ENCODE measurements at places on chromosomes 6 and 20. TPM values are rescaled to one million over a fixed set of nuclear protein-coding genes. Genes with fewer than 3 reads are reported as not detected.

DNA sequence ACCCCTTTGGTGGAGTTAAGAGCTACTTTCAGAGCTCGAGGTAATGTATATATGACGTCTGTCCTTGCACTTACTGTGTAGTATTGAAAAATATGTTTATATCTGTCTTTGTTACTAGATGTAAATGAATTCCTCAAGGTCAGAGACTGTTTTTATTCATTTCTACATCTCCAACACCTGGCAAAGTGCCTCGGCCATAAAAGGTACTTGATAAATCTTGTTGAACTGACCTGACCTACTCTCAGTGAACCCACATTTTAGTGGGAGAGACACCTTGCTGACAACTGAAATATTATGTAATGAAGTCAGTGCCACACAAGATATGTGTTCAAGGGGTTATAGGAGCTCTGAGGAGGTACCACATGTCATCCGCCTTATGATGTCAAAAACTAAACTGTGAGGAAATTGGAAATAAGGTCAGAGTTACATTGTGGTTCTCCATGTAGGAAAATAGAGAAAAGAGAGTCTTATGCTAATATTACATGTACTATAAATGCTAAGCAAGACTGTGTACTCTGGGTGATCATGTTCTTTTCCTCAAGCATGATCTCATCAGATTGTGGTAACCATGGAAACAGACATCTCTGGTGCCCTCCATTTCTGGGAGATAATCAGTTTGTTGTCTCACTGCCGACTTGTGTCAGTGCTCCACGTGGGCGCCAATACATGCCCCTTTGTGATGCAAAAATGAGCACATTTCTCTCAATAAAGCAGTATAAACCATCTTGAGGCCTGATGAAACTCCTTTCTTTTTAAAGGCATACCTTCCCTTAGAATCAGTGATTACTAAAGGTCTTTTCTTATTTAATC is 5.7 kb upstream of the TMEM30A start:
- DNase-seq: no peak

CCM2L gene
- 6.4 TPM for total RNA-seq

- DNase-seq: no peak
Observed at GRCh38 chr6:28816909-28817807, 106.6 kb downstream of the TRIM27 start.

- no peak for DNase-seq
Observed at GRCh38 chr6:37517411-37517812, 17.7 kb upstream of the CCDC167 start.

DNA sequence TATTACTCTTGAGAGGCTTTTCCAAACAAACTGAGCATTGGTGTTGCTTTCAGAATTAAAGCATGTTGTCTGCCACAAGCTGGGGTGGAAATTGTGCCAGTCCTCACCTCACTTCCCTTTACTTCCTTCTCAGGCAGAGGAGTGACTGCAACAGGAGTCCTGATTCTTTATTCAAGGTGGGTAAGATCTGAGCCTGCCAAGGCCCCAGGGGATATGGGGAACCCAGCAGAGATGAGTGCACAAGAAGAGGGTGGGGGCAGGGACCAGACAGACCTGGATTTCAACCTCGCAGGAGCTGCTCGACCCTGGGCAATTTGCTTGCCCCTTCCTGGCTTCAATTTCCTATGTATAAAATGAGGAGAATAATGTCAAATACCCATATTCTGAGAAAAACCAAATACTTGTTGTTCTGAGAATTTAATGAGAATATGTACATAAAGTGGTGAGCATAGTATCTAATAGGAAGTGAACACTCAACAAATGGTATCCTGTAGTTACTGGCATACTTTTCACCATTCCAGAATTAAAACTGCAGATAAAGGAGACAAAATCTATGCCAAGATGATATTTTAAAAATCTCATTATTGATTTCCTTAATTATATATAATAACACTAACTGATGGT is 17.8 kb downstream of the MAN1A1 start:
- no peak for DNase-seq

GRCh38 chr6:44554861-44555260 is 167.4 kb downstream of the CDC5L start:
- no peak for DNase-seq

GRCh38 chr6:111530667-111531066 is 47.6 kb upstream of the REV3L start:
- no peak for DNase-seq

DNA sequence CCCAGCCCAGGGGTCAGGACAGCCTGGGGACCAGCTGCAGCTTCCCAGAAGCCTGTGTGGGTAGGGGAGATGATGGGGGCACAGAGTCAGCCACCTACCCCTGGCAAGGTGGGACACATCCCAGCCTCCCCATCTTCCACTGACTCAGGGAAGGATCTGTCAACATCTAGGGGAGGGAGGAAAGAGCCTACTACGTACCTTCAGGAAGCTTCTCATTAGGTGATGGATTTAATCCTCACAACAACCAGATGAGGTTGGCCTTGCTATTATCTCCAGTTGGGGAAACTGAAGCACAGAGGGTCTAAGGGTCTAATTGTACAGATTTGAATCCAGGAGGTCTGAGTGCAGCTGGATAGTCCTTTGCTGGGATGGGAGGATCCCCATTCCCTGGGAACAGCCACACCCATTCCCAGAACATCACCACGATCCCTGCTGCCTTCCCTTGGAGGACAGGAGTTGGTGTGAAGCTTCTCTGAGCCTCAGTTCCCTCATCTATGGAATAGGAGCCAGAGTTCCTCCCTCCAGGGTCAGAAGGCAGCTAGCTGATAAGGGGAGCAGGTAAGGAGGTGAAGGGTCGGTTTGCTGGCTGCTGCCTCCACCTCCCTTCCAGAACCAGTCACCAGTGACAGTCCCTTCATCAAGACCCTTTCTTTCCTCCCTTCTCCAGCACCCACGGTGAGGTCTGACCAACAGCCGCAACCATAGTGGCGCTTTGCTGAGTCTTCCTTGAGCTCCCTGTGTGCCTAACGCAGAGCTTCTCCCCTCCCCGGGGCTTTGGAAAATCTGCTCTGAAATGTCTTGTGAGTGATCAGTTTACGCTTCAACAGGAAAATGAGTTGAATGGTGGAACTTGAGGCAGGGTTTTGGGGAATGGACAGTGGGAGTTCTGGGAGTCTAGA is 56.8 kb downstream of the CEBPB start:
- DNase-seq: no peak

DNA sequence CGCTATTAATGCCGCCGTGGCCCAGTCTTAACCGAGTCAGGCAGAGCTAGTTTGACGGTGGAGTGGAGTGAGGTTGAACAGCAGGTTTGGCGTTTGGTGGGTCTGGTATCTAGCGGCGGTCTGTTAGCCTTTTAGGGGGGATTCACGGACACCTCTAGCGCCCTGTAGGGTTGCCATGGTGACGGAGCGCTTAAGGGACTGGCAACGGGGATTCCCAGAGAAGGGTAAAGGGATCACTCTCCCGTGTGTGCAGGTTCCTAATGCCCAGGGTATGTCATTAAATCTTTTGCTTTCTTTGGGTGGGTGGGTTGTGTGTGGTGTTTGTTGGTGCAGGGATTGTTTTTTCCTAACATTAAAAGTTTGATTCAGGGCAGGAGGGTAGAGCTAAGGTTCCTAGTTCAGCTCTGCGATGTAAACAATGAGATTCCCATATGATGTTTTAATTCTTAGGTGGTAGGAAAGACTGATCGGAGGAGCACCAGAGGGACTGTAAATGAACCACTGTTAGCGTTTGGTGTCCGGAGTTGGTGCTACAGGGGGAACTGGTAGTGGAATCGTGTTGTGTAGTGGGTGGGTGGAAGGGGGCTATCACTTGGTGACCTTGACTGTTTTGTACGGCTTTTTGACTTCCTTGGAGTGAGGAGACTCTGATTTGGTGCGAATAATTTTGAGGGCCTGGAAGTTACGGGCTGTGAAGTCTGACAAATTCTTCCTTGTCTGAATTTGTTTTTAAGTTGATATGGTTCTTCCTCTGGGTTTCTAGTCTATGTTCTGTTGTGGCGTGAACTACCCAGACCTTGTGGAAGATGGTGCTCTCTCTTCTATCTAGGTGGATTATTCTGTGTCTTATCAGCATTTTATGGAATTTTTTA is 5.0 kb downstream of the BRD2 start:
- DNase-seq: no peak

- peak; percentile 87 for DNase-seq
Observed at GRCh38 chr20:41476013-41476441, 109.4 kb upstream of the EMILIN3 start.

DNA sequence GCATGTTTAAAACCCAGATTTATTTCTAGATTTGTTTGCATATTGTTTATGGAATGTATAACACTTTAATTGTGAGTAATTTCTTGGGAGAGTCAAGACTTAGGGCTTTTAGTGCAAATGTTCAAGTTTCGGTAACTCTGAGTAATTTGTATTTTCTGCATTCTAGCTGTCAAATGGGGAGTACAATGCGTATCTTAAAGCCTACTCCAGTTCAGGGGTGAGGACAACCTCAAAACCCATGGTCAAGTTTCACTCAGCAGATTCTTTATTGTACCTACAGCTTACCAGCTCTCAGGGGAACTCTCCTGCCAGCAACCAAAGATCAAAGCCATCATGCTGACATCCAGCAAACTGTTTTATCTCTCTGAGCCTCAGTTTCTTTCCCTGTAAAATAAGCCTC is 458.6 kb upstream of the JARID2 start:
- DNase-seq: no peak

- no peak for DNase-seq
Observed at GRCh38 chr6:99980741-99981140, 13.3 kb downstream of the MCHR2 start.

HLA-DQA1 gene
- total RNA-seq: not detected

DNA sequence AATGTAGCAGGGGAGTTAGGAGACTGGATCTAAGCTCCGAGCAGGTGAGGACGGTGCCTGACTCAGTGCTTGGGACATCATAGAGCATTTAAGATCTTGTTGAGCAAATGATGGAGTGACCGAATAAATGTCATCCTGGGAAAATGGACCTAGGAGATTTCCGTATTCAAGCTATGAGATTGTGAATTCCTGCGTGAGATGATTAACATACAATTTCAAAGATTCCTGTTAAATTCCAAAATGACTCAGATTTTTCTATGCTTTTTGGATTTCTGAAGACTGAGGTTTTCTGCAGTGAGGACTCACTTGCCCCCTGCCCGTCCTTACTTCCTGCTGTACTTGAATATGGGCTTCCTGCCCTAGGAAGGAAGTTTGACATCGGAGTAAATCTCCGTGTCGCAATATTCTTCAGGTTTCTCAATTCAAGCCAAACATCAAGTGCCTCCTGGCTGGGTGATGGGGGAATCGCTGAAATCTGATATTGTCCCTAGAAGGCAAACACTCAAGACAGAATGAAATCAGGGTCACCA is 5.2 kb downstream of the SYTL3 start:
- no peak for DNase-seq

MATN4 gene
- total RNA-seq: not detected

- DNase-seq: peak; percentile 46
Observed at GRCh38 chr20:35327074-35327976, 35.1 kb upstream of the FAM83C start.

GRCh38 chr6:7058250-7058923 is 49.4 kb upstream of the RREB1 start:
- DNase-seq: no peak

PXDC1 gene
- total RNA-seq: 104 TPM

EFCAB8 gene
- total RNA-seq: 0.07 TPM

DNA sequence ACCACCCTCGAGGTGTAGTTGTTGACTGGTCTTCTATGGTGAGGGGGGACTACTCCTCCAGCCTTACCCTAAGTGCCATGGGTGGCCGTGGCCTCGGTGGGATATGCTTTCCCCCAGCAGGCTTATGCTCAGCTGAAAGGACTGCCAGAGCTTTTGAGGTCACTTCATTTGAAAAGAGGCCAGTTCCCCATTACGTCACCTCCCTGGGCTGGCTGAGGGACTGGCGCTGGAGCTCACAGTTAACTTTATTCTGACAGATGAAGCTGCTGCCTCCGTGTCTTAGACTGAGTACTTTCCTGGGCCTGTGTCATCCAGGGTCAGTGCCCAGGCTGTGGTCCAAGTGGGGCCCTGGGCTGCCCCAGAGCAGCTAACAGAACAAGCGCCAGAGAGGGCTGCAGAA is 42.8 kb upstream of the PCMTD2 start:
- no peak for DNase-seq

DNA sequence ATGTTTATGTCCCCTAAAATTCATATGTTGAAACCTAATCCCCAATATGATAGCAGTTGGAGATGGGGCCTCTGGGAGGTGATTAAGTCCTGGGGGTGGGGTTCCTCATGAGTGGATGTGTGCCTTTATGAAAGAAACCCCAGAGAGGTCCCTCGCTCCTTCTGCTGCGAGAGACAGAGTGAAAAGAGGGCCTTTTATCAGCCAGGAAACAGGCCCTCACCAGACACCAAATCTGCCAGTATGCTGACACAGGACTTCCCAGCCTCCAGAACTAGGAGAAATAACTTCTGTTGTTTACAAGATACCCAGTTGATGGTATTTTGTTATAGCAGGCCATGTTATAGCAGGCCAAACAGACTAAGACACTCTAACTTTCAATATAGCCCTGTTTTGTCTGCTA is 100.9 kb upstream of the NFATC2 start:
- DNase-seq: no peak

DNA sequence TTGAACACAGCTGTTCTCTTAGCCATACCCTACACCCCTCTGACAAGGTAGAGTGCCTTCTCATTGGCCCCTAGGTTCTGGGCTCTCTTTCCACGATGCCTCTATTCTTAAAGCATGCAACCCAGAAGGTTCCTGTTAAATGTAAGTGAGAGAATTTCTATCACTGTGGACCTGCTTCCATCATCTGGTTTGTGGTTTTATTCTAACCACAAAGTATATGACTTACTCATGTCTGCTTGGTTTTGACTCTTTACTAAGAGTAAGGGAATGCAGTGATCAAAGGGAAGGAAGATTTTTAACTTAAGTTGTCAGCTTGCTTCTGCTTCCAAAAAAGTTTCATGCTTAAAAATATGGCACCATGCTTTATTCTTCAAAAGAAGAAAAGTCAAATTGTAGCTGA is 80.2 kb downstream of the ANKEF1 start:
- DNase-seq: no peak

CST4 gene
- not detected for total RNA-seq

- no peak for DNase-seq
Observed at GRCh38 chr20:48585061-48585870, 242.5 kb downstream of the PREX1 start.

DNA sequence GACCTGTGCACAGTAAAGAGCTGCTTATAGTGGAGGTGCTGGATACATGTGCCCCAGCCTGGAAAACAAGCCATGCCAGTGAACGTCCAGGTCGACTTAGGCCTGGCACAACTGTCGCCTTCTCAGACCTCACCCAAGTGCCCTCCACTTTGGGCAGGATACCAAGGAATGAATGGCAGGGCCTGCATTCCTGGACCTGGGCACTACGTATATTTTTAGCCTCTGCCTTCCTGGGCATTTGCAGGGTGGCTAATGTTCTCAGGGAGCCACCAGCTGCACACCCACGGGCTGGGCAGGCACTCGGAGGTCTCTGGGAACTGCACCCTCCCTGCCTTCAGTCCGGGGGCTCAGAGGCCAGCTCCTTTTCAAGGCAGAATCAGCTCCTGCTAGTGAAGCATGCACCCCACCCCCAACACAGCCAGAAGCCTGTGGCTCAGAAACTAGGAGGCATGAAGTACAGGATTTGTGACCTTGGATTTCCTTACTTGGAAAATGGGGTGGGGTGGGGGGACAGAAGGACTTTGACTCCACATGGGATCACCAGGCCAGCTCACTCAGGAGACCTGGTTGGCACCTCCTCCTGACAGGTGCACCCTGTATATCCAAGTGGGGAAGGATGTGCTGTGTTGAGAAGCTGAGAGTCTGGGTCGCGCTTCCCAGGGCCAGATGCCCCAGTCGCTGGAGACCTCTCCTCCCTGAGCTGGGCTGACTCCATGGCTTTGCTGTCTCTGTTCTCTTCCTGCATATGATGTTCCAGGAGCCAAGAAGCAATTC is 2.5 kb upstream of the LSM14B start:
- no peak for DNase-seq

Measured in pulmonary artery endothelial cell (primary cell).